ENCODE measurements at places on chromosomes 1 and 21.

- no peak for DNase-seq
Measured at GRCh38 chr1:36115931-36116330, 9.1 kb downstream of the COL8A2 start.

DNA sequence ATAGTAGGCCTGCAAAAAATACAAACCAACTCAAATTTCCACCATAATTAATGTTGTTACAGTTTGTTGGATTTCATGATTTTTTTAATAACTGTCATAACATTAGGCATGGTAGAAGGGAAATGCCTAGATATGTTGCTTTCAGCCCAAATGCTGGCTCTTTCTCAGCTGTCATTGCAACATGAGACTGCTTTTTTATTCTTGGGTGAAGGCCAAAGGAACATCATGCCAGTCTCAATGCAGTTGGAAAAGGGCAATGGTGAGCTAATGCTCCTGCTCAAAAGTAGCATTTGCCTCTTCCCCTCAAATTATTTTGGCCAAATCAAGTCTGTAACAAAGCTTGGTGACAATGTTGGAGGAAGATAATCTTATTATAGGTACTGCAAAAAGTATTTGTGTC lies 877.7 kb upstream of the PRMT6 start:
- no peak for DNase-seq

- DNase-seq = no peak
Measured at GRCh38 chr1:89347296-89347695, 16.6 kb upstream of the GBP6 start.

GRCh38 chr1:108719656-108720435 lies 7.1 kb downstream of the FNDC7 start:
- DNase-seq = no peak
